ENCODE measurements at places on chromosomes 3 and 15. TPM values are rescaled to one million over a fixed set of nuclear protein-coding genes. Genes with fewer than 3 reads are reported as not detected.

- DNase-seq, result no peak
Measured at GRCh38 chr3:16866571-16866970, 18.2 kb upstream of the PLCL2 start.

The SCAANT1 gene
- 1.0 TPM for polyA plus RNA-seq

DNA sequence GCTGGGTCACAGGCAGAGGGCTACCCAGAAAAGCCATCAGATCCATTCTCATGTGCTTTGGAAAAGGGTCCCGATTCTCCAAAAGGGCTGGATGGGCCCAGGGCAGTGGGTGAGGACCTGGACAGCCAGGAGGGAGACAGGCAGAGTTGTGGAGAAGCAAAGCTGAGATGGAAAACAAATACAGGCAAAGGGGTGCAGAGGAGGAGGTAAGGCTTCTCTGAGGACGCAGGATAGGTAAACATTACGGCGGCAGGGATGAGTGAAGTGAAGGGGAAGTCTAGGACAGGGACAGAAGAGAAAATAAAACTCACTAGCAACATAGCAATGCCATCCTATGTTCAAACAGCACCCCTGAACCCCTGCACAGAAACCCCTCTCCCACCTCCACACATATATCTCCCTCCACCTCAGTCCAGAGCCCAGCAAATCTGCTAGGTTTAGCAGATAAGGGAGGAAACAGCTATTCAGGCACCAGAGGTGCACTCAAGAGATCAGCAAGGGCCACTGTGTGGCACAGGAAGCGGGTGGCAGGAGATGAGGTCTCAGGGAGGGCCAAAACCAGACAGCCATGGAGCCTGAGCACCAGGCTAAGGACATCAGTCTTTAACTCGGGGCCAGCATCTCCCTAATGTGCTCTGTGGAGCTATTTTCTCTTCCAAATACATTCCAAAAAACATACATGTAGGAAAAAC is 51.3 kb downstream of the HOMER2 start:
- DNase-seq, result no peak

DNA sequence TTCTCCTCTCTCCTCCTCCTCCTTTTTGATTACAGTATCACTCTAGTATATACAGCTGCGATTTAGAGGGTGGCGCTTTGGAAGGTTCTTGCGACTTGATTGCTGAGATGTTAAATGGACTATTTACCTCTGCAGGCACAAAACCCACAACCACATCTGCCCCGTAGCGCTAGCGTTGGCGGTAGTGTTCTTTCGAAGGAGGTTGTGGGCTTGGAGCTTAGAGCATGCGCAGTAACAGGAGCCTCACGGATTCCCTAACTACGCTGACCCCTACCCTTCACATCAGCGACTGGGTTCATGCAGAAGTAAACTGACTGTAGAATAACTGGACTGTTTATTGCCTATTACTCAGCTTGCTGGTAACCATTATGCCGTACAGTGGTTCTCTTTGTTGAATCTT is 58.0 kb downstream of the CGGBP1 start:
- no peak for DNase-seq

DNA sequence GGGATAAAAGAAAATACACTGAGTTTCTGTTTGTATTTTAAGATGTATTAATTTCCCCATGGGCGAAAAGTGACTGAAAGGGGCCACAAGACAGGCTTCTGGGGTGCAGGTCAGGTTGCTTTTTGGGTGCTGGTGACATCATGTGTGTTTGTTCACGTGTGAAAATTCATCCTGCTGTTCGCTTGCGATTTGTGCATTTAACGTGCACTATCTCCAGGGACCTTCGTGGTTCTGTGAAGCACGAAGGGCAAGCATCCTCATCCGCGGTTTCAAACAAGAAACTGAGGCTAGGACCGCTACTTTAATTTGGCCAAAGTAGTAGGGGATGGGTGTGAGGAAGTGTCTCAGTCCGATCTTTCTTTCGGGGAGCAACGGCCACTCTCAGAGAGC is 1.6 kb upstream of the SMAD6 start:
- DNase-seq, result no peak

- DNase-seq, result no peak
Measured at GRCh38 chr3:12952343-12953200, 111.2 kb upstream of the RPL32 start.

The SMCO1 gene
- polyA plus RNA-seq, result 2.2 TPM

DNA sequence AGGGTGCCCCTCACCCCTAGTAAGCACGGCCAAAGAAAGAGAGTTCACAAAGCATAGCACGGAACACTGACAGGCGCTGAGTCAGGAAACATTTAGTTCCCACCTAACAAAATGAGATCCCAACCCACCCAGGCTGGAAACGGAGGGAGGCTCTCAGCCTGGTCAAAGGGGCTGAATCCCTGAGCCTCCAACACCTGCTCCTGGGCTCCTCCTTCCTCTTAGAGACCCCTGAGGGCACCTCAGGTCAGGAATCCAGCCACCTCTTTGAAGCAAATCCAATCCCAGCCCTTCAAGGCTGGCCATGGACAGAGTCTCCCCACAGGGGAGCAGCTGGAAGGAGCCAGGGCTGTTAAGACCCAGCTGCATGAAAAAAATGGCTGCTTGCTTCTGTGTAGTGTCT is 154.4 kb upstream of the HES1 start:
- no peak for DNase-seq

The FOXL2 gene
- polyA plus RNA-seq, result not detected

GRCh38 chr3:116039651-116039985 is 405.7 kb downstream of the LSAMP start:
- DNase-seq, result no peak

DNA sequence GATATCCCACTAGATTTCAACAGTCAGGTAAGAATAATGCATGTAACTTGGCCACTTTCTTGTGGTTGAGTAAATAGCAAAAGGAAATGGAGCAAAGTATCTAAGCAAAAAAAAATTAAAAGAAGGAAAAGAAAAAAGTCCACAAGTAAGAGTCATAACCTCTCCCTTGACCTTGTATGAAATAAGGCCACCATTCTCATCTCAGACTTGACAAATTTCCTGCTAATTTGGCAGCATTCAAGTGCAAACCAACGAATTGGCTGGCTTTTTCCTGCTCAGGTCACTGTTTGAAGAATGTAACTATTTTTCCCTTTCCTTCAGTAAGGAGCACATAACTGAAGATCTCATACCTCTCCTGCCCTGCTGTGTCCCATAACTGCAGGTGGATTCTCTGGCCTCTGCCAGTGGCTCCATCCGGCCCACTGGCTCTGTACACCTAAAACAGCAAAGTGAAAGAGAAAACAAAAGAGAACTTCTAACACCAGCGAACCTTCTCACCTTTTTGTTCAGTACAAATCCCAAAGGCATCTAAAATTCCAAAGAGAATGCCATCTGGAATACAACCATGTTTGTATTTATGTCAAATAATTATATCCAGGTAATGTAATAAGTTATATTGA is 33.4 kb upstream of the RSL24D1 start:
- no peak for DNase-seq

The ATP13A5 gene
- polyA plus RNA-seq, result 0.63 TPM

The ERICH6 gene
- polyA plus RNA-seq, result 0.11 TPM

GRCh38 chr15:27464941-27465612 is 494.1 kb downstream of the GABRG3 start:
- no peak for DNase-seq

The KNG1 gene
- not detected for polyA plus RNA-seq

GRCh38 chr3:194270627-194271459 is 80.3 kb downstream of the CPN2 start:
- no peak for DNase-seq

DNA sequence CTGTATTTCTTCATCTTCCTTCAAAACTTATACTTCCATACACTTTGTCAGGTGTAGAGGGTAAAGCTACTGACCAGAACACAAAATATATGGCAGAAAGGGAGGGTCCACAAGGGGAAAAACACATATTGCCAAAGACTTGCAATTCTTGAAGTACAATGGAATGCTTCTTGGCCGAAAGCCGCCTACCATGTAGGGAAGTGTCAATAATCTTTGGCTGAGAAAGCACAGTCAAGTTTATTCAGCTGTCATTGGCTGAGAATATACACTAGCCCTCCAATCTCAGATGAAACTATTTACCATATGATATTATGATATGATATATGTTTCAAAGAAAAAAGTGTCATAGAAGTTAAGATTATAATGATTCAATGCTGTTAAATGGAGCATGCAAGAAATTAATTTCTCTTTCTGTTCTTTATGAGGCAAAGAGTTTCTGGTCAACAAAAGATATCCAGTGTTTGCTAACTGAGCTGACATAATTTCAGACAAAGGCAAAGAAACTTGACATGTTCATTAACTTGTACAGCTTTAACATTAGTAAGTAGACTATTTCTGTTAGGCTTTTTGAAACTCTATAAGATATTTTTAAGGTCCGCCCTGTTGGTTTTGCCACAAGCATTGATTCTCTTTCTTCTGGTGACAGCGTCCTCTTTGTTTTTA is 89.0 kb upstream of the LPP start:
- DNase-seq, result no peak

DNA sequence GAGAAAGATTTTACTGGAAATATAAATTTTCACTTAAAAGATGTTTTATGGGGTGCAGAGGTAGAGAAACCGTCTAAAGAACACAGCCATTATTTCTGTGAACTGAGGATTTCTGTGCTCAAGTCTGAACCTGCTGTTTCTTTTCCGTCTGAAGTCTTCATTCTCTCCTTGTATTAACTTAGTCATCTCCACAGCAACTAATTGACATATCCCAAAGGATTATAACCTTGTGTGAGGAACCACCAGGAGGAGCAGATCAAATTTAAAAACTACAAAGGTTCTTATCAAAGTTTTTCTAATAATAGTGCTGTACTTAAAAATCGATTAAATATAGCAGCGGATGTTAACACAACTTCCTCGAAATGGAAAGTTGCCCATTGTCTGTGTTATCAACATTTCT is 31.1 kb upstream of the ICE2 start:
- no peak for DNase-seq

DNA sequence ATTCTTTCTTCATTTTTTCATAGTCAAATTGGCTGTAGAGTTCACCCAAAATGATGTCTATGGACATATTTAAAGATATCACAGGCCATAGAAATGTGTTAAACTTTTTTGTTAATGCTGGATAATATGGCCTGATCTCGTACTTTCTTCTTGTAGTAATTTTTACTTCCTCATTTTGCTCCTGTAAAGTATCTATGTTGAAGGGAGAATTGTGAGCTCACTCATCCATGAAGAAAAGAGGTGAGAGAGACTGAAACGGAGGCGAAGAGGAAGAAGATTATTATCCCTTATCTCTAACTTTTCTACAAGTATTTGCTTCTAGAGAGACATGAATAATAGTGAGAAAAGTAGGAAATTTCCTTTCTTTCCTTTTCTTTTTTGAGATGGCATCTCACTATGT is 613.8 kb upstream of the TBL1XR1 start:
- DNase-seq, result no peak

The MYRIP gene
- 0.89 TPM for polyA plus RNA-seq

All from forelimb muscle (tissue), 1 donor.